ENCODE measurements at places on chromosomes 6 and 20.

GRCh38 chr6:87473419-87473903 is 687 bp downstream of the SLC35A1 start:
- DNase-seq = peak; percentile 68

- no peak for DNase-seq
Measured at GRCh38 chr20:21029341-21029740, 76.8 kb downstream of the LINC00237 start.

- DNase-seq = no peak
Measured at GRCh38 chr20:52318651-52319050, 127.1 kb upstream of the ZFP64 start.

DNA sequence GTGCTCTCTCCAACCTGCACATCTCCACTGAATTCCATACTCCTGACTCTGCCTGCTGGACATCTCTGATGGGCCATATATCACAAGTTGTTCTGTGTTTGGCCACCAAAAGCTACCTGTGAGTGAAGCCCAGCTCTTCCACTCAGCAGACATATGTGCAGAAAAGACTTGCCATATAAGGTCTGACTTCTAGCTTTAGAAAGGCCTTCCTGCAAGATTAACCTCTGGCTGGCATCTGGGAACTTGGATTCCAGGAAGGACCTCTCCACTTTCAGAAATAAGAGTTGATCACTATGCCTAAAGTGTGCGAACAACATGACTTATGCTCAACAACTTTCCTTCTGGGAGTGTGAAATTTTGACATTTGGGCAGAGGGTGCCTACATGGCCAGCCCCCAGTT is 113.7 kb downstream of the TNFAIP3 start:
- no peak for DNase-seq

- peak; percentile 75 for DNase-seq
Measured at GRCh38 chr6:37210313-37210968, 40.5 kb downstream of the PIM1 start.

- no peak for DNase-seq
Measured at GRCh38 chr6:125480571-125480970, 178.8 kb upstream of the HDDC2 start.

DNA sequence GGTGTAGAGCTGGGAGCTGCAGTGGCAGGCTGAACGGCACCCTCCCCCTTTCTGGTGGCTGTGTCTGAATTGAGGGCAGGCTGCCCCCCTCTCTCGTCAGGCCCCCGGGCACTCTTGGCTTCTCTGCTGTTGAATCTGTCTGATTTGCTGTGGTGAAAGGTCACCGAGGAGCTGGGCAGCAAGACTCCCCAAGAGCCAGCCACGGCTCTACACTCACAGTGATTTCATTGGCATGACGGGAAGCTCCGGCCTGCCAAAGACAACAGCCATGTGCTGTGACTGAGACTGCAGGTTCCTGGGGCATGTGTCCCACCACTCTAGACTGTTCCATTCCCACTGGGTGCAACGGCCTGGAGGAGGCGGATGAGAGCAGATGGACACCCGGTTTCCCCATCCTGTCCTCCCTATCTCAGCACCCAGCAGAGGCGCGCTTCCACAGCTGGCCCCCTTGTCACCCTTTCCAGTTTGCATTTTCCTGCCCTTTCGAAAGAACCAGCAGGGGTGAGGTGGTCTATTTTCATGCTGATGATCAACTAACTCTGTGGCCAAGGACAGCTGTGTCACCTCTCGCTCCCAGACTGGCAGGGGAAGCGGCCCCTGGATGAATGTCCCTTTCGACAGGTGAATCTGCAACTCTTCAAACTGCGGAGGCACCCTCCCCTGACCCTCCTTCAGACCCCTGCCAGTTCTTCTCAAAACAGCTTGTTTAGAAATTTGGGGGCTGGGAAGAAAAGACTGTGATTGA is 2.2 kb downstream of the APCDD1L start:
- no peak for DNase-seq

DNA sequence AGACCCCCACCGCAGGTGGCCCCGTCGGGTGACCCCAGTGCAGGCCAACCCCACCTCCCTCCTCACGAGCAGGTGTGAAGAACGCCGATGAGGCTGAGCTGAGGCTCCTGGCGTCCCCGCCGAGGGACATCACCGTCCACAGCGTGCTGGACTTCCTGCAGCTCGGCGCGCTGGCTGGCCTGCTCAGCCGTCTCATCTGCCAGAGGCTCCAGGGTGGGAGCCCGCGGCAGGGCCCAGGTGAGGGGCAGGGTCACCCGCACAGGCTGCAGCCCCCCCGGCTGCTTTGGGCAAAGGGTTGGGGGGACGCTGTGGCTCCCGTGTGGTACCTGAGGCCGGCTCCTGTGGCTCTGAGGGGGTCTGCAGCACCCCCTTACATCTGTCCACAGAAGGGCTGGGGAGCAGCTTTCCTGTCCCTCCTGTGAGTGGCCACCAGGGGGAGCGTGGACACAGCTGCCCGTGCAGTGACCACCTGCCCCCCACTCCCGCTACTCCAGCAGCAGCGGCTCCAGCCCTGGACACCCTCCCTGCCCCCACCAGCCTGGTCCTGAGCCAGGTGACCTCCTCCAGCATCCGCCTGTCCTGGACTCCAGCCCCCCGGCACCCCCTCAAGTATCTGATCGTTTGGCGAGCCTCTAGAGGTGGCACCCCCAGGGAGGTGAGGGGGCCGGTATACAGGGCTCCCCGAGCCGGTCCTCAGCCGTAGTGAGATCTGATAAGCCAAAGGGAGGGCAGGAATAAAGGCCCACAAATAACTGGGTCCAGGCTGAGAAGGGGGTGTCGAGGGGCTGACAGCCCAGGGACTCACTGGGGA is 16.5 kb downstream of the COL20A1 start:
- no peak for DNase-seq

GRCh38 chr6:41359617-41360313 is 24.4 kb downstream of the NCR2 start:
- DNase-seq = no peak

DNA sequence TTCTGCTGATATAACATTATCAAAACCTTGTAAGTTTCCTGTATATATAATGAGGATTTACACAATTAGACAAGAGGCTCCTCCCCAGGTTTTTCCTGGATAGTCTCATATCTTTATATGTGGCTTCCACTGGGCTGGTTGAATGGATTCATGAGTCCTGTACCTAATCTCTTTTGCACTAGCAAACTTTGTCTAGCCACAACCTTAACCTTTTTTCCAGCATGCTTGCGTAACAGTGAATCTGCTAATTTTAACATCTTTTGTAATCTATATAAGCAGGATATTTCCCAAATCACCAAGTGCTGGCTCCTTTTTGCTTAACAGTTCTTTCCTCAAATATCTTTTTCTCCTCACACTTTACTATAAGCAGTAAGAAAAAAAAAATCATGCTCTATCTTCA is 153.6 kb downstream of the COL21A1 start:
- no peak for DNase-seq

DNA sequence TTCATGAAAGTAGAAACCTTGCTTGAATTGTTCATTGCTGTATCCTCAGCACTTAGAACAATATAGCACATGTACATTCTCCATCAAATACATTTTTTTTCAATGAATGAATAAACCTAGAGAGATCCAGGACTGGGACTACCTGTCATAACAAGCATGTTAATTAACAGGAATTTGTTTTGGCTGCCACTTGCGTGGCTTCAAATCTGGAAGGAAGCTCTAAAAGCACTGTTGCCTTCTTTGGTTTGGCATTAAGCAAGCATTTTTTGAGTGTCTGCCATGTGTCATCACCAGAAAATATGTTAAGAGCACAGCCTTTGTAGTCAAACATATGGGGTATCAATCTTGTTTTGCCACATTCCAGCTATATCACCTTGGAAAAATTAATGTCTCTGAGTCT is 131.9 kb upstream of the BACH2 start:
- peak; percentile 77 for DNase-seq

DNA sequence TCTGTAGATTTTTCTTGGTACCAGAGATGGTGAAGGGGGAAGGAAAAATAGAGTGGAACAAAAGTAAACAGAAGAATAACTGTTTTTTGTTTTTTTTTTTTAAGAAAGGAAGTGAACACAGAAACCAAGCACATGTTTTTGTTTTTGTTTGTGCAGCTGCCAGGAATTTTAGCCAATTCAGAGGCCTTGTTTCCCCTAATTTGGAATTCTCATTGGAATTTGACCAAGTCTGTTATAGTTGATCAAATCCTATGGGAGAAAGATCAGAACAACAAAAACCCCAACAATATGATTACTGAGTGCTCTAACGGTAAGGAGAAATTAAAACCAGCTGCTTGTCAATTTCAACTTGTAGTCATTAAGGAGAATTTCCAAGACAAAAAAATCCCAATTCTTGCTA is 18.2 kb upstream of the IL22RA2 start:
- DNase-seq = no peak

All from trophoblast cell (in vitro differentiated cells and primary cell).